Thymus (tissue), 14 donors: ENCODE measurements at places on chromosomes 4 and X. TPM values are rescaled to one million over a fixed set of nuclear protein-coding genes. Genes with fewer than 3 reads are reported as not detected.

The HSFX2 gene
- polyA plus RNA-seq, result 1.1 TPM

DNA sequence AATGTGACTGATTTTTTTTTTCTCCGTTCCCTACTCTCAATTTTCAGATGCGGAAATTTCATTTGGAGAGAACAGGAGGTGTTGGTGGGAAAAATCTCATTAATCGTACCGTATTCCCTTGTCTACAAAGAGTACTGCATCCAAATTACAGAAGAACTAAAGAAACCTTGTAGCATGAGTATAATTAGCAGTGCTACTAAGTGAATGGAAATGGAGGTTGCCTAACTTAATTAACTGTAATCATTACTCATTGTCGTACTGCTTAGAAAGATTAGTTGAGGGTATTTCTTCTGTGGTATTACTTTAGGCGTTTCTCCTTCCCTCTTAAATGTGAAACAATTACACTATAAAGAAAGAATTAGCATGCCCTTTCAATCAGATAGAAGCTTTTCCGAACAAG is 81.7 kb downstream of the DMD start:
- no peak for DNase-seq

GRCh38 chrX:110836982-110837381 is 41.4 kb upstream of the CHRDL1 start:
- no peak for DNase-seq

The BANK1 gene
- 10.9 TPM for polyA plus RNA-seq

The GAGE1 gene
- polyA plus RNA-seq, result not detected

DNA sequence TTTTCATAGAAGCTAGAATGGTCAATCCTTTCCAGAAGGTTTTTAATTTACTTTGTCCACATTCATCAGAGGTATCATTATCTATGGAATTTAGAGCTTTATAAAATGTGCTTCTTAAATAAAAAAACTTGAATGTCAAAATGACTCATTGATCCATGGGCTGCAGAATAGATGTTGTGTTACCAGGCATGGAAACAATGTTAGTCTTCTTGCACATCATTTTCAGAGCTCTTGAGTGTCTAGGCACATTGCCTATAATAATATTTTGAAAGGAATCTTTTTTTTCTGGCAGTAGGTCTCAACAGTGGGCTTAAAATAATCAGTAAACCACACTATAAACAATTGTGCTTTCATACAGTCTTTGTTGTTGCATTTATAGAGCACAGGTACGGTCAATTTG is 200.3 kb downstream of the FAT4 start:
- no peak for DNase-seq

The KLHL2 gene
- polyA plus RNA-seq, result 29.3 TPM

The RPGR gene
- 35.2 TPM for polyA plus RNA-seq

The AMER1 gene
- 0.87 TPM for polyA plus RNA-seq

- peak; percentile 15 for DNase-seq
Measured at GRCh38 chrX:103157496-103158316, 57.2 kb upstream of the BEX4 start.

The GJB1 gene
- polyA plus RNA-seq, result 0.11 TPM

DNA sequence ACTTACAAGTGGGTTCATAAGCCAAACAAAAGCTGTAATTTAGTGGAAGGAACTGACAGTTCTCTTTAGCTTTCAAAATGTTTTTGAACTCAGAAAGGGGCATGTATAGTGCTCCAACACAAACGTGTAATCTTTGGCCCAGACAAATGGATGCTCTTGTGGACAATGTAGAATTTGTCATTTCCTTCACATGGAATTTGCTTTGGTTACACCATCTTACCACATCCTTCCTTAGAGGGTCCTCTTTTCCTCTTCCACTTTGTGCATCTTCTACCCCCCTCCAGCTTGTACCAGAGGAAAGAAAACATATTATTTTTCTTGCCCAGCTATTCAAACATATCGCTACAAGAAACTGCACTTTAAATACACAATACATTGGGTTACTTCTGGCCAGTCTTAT is 42.4 kb downstream of the MEPE start:
- DNase-seq, result no peak

GRCh38 chrX:107577933-107578332 is 50.4 kb upstream of the PRPS1 start:
- no peak for DNase-seq
